ENCODE measurements at places on chromosomes 6 and 20. TPM values are rescaled to one million over a fixed set of nuclear protein-coding genes. Genes with fewer than 3 reads are reported as not detected.

The LY6G5B gene
- 17.6 TPM for total RNA-seq

DNA sequence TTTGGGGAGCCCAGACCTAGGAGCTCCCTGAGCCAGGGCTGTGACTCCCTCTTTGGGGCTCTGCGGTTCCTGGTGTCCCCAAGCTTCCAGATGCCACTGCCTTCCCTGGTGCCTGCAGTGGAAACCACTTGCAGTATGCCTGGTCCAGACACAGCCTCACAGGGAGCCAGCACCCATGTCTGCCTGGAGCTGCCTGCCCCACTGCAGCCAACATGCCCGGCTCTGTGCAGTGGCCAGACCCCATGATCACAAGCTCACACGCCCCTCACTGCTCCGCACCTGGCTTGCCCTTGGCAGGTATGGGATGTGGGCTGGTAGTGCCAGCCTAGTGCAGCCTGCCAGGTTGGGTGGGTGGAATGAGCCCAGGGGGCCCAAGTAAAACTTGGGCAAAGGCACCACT lies 644.8 kb downstream of the HTR1B start:
- no peaks in the 10 kb centered on the region for H3K4me1 ChIP-seq
- H3K36me3 ChIP-seq = no peaks in the 10 kb centered on the region
- DNase-seq = no peak
- H3K27me3 ChIP-seq = no peaks in the 10 kb centered on the region

The SNAI1 gene
- total RNA-seq = 0.93 TPM

GRCh38 chr20:10061641-10062040 lies 26.9 kb downstream of the ANKEF1 start:
- no peaks in the 10 kb centered on the region for H3K4me1 ChIP-seq
- no peak for DNase-seq
- H3K27ac ChIP-seq = no peak overlapping the region
- H3K27me3 ChIP-seq = peaks cover 12% of the 10 kb centered on the region
- H3K36me3 ChIP-seq = peaks cover under 1% of the 10 kb centered on the region

DNA sequence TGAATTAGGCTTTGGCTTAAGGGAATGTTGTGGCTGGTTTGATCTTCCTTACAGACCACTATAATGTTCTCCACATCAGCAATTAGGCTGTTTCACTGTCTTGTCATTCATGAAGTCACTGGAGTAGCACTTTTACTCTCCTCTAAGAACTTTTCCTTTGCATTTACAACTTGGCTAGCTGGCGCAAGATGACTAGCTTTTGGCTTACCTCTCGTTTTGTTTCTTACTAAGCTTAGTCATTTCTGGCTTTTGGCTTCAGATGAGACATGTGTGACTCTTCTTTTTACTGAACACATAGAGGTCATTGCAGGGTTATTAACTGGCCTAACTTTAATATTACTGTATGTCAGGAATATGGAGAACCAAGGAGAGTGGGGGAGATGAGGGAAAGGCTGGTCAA lies 143.2 kb downstream of the PTCHD4 start:
- H3K27me3 ChIP-seq = no peaks in the 10 kb centered on the region
- no peak overlapping the region for H3K4me3 ChIP-seq
- no peaks in the 10 kb centered on the region for H3K36me3 ChIP-seq
- no peaks in the 10 kb centered on the region for H3K4me1 ChIP-seq
- H3K27ac ChIP-seq = no peak overlapping the region

DNA sequence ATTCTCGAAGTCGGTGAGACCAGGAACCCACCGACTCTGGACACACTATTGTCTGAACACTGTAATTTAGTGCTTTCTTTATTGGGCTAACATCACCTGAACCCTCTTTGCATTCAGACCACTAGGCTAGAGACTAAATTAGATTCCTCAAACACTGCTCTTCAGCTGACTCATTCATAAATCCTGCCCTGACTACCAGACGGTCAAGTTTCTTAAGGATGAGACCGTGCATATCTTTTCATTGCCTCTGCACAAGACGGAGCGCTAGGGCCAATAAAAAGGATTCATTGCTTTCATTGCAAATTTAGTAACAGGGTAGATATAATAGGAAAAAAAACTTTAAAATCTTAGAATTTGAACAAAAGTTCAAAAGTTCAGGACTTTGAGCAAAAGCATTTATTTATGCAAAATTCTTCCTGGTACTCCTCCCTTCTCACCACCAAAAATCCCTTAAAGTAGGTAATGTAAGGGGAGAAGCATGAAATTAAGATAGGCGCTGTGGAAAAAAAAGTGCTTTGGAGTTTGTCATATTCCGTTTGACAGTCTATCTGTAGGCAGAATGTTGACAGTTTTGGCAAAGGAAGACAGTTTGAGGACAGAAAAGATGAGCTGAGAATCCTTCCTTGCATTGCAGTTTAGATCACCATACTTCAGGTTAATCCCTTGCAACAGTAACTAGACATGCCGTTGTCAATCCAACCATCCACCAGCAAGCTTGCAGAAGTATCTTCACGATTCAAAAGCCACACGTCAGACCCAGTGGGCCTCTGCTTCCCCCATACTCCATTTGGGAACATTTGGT lies 328.6 kb upstream of the JARID2 start:
- peaks cover 4% of the 10 kb centered on the region for H3K4me1 ChIP-seq
- H3K4me3 ChIP-seq = no peak overlapping the region
- no peaks in the 10 kb centered on the region for H3K36me3 ChIP-seq
- H3K27ac ChIP-seq = no peak overlapping the region
- DNase-seq = no peak
